ENCODE measurements at places on chromosomes 3 and 15.

GRCh38 chr3:129688271-129688895 is 81.9 kb upstream of the PLXND1 start:
- DNase-seq, result no peak

- DNase-seq, result no peak
Observed at GRCh38 chr3:143750841-143751240, 97.4 kb downstream of the SLC9A9 start.

DNA sequence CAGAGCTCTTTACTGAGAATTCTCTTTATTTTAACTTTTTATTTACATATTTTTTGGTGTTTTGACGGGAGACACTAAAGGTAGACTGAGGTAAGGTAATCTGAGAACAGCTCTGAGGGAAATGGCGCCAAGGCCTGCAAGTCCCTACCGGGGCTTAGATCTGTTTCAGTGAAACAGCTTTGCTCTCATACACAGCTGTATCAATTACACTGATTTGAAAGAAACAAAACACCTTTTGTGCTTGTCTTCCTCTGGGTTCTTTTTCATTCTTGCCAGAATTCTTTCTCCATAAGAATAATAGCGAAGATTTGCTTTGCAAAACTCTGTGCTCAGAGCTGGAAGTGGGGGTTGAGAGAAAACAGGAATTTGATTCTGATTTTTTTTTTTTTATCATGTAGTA is 79.5 kb upstream of the PEX5L start:
- DNase-seq, result no peak

DNA sequence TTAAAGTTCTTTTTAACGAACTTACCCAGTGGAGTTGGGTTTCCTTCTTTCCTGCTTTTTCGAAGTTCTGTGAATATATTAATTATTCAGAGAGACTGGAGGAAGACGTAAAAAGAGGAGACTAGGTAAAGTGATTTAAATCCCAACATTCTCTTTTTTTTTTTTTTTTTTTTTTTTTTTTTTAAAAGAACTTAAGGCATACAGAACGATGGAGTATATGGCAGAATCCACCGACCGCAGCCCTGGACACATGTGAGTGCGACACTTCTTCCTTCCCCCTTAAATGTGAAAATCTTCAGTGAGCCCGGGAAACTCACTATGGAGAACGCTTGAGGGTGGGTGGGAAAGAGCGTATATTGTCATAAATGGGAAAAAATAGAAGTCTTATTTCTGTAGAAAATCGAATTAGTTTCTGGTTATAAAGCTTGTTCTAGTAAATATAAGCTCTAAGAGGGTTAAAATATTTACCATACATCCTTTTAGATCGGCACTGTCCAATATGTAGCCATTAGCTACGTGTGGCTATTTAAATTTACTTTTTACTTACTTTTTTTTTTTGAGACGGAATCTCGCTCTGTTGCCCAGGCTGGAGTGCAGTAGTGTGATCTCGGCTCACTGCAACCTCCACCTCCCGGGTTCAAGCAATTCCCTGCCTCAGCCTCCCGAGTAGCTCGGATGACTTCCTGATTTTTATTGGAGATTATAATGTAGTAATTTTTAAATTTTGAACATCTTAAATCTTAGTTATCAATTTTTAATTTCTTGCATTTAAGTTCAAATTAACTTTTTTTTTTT is 892 bp downstream of the NMD3 start:
- no peak for DNase-seq

DNA sequence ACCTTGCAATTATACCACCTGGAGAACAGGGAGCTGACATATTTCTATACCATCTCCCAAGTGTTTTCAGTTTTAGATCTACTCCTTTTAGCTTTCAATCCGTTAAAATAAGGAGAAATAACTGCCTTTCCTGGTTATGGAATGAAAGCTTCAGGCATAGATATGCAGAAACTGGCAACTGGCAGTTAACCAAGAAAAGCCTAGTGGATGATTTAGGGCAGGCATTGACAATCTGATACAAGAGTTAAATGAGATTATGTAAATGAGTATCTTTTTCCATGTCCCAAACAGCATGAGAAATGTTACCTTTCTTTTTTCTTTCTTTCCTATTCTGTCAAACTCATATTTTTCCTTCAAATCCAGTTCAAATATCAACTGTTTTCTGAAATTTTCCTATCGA is 689.1 kb upstream of the DPPA4 start:
- no peak for DNase-seq

GRCh38 chr15:67407786-67408185 is 113.1 kb upstream of the C15orf61 start:
- no peak for DNase-seq

DNA sequence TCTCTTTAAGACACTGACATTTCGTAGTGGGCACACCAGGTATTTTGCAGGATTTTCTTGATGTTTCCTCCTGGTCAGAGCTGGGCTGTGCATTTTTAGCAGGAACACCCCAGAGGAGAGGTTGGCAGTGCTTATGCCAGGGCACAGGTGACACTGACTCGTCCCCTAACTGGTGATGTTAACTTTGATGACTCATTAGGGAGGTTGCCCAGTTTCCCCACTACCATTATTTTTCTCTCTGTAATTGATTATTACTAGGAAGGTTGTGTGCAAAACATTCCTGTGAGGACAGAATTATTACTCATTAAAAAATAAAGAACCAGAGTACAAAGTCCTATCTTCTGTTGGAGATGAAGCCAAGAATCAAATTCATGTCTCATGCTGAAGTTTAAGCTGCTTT is 394.5 kb downstream of the GABRG3 start:
- DNase-seq, result no peak

- no peak for DNase-seq
Observed at GRCh38 chr15:31427411-31427810, 100.8 kb downstream of the KLF13 start.

DNA sequence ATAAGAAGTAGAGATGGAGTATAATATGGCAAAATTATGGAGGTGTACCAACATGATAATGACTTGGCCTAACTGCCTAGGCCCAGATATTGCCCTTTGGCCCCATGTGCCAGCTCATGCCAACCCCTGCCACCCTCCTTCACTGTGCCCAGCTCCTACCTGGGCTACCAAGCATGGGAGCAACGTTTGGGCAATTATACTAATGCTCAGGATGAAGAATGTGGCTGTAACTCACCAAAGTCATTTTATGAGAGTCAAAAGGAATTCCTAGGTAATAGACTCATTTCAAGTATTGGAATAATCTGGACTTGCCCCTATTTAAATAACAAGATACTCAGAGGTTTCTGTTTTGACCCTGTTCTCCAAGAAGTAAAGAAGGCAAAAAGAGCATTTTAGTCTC is 240.2 kb upstream of the IL12A start:
- DNase-seq, result no peak

DNA sequence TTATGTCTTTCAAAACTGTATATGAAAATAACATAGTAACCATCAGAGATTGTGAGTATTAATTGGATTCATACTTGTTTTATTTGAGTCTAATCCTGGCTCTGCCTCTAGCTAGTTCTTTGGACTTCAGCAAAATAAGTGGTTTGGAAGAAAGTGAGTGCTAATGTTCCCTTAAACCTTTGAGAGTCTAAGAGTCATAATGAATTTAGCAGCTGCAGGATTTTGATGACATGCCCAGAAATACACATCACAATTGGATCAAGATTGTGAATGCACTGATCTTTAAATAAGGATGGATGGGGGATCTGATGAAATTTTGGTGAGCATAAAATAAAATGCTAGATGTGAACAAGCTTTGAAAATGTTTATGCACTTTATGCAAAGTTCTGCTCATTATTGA is 79.9 kb upstream of the FAM98B start:
- no peak for DNase-seq

- no peak for DNase-seq
Observed at GRCh38 chr3:43077707-43078106, 28.2 kb downstream of the POMGNT2 start.

- DNase-seq, result no peak
Observed at GRCh38 chr3:111809186-111809585, 49.9 kb upstream of the PHLDB2 start.

- DNase-seq, result no peak
Observed at GRCh38 chr3:185720326-185720725, 104.5 kb downstream of the IGF2BP2 start.

GRCh38 chr3:149634573-149634972 is 23.3 kb downstream of the WWTR1 start:
- no peak for DNase-seq

DNA sequence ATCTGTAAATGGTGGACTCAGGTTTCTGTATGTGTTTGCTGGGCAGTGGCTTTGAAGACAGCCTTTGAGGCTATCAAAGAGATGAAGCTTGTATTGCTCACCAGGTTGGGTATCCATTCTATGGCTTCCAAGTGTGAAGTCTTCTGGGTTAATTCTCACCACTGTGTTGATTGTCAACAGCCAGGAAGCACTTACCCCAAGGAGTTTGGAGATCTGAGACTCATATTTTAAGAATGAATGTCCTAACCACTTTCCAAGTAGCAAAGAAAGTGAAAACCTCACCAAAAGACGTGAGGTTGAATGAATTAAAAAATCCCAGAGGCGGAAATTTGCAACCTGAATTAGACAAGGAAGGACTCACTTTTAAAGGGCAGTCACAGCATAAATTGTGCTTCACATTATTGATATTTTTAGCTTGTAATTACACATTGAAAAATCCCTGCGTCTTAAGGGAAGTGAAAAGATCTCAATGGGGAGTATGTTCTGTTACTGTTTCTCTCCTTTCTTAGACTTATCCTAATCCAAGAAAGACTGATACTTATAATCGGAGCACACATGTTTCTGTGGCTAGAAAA is 304.0 kb upstream of the TPRG1 start:
- no peak for DNase-seq

- no peak for DNase-seq
Observed at GRCh38 chr3:183331498-183331897, 78.4 kb downstream of the B3GNT5 start.

DNA sequence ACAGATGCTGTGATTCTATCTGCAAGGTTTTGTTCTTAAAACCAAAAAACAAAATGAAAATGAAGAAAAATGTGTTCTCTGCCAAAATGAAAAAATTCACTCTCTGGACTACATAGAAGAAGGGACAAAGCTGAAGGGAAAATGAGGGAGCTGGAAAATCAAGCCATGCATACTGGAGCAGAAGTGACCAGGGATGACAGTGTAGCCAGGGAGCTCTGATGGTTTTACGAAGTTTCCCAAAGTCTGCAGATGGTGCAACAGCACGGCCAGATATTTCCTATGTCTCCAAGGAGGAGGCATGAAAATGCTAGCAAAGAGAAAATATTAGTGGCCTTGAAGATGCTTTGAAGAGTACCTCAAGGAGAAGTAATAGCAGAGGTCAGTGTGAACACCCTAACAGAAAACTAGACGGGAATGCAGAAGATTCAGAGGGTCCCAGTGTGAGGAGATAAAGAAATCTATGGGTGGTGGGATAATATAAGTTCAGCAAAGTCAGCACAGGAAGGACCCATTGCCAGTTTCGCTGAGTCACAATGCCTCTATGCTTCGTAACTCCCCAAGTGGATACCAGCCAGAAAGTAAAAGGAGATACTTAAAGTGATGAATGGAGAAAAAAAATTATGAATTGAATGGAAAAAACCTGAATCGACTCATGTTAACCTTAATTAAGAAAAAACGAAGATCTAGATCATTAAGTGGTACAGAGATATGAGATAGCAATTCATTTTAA is 39.0 kb upstream of the POMGNT2 start:
- DNase-seq, result no peak

DNA sequence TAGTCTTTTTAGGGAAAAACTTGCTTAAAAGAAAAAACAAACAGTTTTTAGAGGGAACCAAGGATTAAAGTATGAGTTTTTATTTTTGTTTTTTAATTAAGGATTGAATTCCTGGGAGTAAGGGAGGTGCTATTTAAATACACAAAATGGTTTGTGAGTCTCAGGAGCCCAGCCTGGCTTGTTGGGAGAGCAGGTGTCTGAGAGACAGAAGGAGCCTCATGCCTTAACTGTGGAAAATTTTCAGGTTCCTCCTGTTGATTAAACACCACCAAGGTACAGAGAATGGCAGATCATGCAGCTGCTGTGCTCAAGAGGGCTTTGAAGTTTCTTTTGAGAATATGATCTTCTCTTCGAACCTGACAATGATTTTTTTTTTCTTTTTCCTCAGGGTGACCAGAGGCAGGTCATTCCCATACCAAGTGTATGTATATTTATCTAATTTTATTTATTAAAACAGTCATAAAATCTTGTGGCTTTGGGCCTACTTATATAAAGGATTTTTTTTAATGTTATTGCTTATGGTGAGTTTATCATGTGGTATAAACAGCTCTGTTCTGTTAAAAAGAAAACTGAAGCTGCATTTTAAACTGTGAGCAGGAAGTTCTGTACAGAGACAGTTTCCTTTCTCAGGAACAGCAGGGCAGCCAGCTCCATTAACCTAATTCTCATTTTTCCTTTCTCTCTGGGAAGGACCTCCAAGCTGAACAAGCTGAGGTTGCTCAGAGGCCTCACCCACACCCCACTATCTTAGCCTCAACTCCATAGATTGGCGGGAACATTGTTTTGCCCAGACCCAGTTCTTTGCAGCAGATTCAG is 33.7 kb upstream of the VILL start:
- no peak for DNase-seq

GRCh38 chr3:44981751-44982150 is 5.7 kb downstream of the EXOSC7 start:
- no peak for DNase-seq

GRCh38 chr15:34366271-34367065 is 528 bp downstream of the LPCAT4 start:
- DNase-seq, result peak; percentile 5

DNA sequence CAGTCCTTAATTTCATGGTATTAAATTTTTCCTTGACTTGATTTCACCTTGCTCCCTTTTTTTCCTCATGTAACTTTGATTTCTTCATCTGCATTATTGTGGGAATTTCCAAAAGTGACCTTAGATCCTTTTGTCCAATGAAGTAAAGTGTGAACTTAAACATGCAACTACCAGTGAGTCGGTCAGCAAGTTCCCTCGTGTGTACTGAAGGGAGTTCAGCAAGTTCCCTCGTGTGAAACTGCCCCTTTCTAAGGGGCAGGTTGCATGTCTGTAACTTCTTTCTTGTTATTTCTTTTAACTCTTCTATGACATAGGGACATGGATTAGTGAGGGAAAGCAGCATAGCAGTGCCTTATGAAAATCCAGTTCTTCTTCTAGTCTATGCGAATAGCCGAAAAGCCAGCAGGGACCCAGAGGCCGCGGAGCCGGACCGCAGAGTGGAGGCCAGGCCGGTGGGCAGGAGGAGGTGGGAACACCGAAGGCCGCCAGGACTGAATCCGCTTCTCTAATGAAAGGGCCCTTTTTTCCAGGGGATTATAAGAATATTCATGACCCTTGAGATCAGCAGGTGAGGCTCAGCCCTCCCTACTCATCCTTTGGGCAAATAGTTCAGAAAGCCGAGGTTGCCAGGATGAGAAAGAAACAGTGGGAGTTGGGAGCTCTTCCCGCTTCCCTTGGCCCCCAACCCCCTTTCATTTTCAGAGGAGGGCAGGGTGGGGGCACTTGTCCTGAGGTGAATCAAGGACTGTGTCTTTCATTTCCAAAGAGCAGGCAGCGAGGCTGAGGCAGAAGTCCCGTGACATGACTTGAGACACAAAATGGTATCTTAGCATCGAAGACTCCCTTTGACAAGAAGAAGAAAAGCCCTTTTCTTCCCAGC is 117.5 kb downstream of the OPA1 start:
- DNase-seq, result no peak

All from stimulated activated CD4-positive, alpha-beta T cell treated with anti-CD3 and anti-CD28 coated beads, Interleukin-1b, Interleukin-23, amount 100 ng/mL, for 4 hours (primary cell).